ENCODE measurements at places on chromosomes 2 and 18. TPM values are rescaled to one million over a fixed set of nuclear protein-coding genes. Genes with fewer than 3 reads are reported as not detected.

MARCHF4 gene
- 1.5 TPM for total RNA-seq

CFAP210 gene
- not detected for total RNA-seq

SRD5A2 gene
- total RNA-seq = not detected

GPR45 gene
- not detected for total RNA-seq

WDR12 gene
- 22.3 TPM for total RNA-seq

FAM110C gene
- total RNA-seq = not detected

NETO1 gene
- 0.17 TPM for total RNA-seq

SLC4A3 gene
- total RNA-seq = 1.2 TPM

TMEM247 gene
- not detected for total RNA-seq

DPY30 gene
- total RNA-seq = 81.6 TPM

FHOD3 gene
- 22.3 TPM for total RNA-seq

PECR gene
- 27.5 TPM for total RNA-seq

KCNS3 gene
- 1.0 TPM for total RNA-seq

TCF23 gene
- total RNA-seq = not detected

ASXL3 gene
- 0.66 TPM for total RNA-seq

FOXI3 gene
- not detected for total RNA-seq

MARS2 gene
- 1.3 TPM for total RNA-seq

Data from smooth muscle cell of trachea (primary cell).